ENCODE measurements at places on chromosomes 7 and 10.

DNA sequence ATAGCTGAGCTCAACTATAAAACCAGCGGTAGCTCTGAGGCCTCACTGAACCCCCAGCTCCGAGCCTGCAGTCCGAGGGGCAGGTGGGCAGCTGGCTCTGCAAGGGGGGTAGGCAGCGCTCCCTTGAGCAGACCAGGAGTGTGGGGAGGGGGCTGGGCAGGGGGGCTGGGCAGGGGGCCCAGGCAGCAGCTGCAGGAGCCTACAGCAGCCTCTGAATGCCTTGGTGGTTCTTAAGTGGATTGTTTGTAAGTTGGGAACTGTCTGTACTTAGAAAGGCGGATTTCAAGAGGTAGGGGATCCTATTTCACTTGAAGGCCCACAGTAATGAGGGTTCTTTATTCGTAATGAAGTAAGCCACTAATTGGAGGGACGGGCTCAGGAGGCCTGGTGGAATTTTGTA, 72.3 kb downstream of the ICA1 start:
- DNase-seq = peak; percentile 85

DNA sequence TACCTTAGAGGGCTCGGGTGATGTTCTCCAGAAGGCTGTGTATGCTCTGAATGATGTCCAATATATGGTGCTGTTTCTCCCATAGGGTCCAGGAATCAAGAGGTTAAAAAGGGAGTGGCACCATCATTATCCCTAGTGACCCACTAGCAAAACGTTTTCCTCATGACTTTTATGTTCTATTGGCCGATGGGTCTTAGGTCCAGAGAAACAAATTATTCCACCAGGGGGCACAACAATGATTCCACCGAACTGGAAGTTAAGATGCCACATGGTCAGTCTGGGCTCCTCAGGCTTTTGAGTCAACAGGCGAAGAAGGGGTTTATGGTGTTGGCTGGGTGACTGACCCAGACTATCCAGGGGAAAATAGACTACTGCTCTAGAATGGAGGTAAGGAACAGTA, 256.1 kb downstream of the COBL start:
- DNase-seq = no peak

- DNase-seq = no peak
These were observed 82.8 kb downstream of the VOPP1 start for GRCh38 chr7:55489552-55489951.

GRCh38 chr7:2711895-2712675, 24.1 kb downstream of the AMZ1 start:
- DNase-seq = no peak

- DNase-seq = no peak
These were observed 124.5 kb downstream of the UBE2H start for GRCh38 chr7:129828078-129828762.

DNA sequence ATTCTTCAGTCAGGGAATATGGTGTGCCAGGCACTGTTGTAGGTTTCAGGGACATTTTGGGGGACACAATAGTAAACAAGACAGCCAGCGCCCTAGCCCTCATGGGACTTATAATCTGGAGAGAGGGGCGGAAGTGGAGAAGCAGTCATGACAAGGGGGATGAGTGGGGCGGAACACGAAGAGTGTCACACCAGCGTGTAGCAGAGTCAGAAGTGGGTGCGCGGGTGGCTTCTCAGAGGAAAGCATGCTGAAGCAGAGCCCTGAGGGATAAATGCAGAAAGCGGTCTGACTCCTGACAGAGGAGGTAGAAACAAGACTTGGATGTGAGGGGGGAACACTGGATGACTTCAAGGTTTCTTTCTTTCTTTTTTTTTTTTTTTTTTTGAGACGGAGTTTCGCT, 160.3 kb upstream of the LYZL2 start:
- no peak for DNase-seq

- DNase-seq = no peak
These were observed 8.6 kb downstream of the TBATA start for GRCh38 chr10:70776455-70777005.

DNA sequence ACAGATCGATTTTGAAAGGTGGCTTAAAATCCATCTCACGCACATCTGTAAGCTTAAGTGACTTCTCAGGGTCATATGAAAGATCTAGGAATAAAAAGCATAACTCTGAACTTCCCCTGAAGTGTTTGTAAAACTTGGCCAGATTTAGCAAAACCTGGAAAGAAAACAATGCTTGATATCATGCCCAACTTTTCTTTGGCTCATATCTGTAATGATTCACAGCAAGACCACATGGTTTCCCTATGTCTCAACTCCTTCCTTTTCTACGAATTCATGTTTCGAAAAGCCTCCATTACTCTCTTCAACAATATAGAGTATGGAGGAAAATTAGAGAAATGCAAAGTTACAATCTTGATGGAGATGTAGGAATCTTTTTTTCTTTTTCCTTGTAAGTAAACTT, 20.1 kb upstream of the CABCOCO1 start:
- DNase-seq = no peak

DNA sequence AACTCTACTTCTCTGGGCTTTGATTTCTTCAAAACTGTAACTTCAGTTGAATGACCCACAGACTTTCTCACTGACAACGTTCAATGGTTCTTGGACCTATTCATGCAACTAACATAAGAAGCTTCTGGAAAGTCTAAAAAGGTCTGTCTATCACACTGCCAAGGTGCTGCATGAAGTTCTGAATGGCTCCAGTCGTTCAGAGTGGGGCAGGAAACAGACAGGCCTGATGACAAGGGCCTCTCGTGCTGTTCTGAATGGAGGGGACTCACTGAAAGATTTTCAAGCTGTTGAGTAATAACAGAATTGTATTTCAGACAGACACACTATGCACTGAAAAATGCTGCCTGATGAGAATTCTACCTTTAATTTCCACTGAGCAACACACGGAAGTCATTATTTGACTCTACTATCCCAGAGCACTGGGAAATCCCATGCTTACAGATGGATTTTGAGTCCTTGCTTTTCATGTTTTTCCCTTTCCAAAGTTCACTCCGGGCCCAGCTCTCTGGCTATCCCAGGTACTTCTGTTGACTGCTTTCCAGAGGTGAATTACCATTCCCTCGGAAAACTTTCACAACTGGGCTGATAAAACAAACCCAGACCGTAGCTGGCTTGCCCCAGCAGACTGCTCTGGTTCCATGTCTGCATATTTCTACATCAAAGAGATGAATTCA, 204.9 kb upstream of the FRMD4A start:
- no peak for DNase-seq

- peak; percentile 87 for DNase-seq
These were observed 189.9 kb upstream of the PDE1C start for GRCh38 chr7:32259931-32260596.

DNA sequence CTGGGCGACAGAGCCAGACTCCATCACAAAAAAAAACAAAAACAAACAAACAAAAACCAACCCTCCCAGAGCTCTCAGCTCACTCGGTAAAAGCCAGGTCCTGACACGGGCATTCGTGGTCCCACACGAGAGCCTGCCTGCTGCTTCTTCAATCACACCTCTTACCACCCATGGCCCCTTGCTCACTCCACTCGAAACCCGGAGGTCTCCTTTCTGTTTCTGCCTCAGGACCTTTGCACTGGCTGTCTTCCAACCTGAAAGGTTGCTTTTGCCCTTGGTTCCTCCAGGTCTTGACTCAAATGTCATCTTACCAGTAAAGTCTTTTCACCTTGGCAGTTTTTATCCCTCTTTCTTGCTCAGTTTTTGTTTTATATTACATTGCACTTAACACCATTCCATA, 169.6 kb downstream of the EVX1 start:
- no peak for DNase-seq

GRCh38 chr7:149050941-149051340, 22.6 kb upstream of the PDIA4 start:
- no peak for DNase-seq

DNA sequence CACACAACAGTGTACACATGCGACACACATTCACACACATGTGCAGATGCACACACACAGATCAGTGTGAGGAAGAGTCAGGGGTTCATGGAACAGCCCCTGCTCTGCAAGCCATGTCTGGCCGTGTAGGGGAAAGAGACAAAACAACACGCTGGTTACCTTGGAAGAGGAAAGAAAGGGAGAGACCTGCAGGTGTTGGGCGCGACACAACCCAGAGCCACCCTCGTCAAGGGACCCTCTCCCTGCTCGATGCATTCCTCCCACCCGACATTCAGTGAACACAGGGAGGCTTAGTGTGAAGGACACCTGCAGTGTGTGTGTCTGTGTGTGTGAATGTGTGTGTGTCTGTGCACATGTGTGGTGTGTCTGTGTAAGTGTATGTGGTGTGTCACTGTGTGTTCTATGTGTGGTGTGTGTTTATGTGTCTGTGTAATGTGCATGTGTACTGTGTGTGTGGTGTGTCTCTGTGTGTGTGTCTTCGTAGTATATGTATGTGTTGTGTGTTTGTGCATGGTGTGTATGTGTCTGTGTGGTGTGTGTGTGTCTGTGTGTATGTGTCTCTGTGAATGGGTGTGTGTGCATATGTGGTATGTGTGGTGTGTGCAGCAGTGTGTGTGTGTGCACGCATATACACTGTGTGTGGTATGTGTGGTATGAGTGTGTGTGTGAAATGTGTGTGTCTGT, 69.5 kb upstream of the PITRM1 start:
- DNase-seq = no peak

GRCh38 chr10:23343591-23344240, 881 bp downstream of the C10orf67 start:
- DNase-seq = peak; percentile 26

GRCh38 chr7:28106321-28106829, 74.2 kb downstream of the JAZF1 start:
- peak; percentile 92 for DNase-seq

- DNase-seq = no peak
These were observed 636.8 kb downstream of the ETV1 start for GRCh38 chr7:13352677-13353076.

- no peak for DNase-seq
These were observed 57.2 kb downstream of the AKR1E2 start for GRCh38 chr10:4883079-4883739.

DNA sequence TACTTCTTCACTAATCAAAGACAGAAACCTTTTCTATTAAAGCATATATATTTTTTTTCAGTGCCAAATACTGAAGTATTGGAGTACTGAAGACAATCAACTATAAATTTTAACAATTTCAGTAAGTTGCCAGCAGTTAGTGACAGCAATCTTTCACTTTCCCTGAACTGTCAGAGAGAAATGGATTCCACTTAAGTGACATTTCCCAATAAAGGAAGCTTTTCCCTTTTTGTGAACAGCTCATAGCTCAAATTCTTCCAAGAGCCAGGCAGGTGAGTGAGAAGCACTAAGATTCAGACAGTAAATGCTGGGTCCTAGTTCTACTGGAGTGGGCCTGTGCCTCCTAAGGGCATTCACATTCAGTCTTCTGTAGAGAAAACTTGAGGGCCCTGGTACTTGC, 142.0 kb downstream of the SRPK2 start:
- DNase-seq = no peak

DNA sequence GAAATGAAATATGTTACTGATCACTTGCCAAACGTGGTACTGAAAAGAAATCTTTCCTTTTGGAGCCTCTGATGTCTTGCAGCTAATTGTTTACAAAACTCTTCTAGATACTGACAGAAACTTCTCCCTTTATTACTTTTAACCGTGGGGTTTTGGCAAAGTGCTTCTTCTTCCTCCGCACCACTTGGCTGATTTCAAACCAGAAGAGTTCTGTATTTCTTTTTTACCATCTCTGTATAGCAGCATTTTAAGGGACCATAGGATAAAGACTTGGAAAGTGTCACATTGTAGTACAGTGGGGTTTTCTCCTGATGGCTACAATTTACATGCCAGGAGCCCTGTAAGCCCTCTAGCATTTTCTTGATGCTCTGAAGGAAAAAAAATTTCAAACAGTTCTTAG, 21.9 kb upstream of the CREB5 start:
- DNase-seq = no peak

DNA sequence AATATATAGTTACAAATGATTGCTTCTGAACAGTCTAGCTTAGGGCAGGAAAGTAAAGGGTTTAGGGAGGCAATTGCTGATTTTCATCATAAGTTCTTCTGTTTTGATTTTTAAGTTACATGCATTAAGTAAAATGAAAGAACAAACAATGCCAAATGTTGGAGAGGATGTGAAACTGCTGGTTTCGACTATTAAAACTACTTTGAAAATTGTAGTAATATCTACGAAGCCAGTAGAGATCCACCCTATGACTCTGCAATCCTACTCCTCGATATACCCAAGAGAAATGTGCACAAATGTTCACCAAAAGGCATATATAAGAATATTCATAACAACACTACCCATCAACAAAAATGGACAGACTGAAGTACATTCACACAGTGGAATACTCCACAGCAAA, 24.3 kb downstream of the PDZD8 start:
- DNase-seq = no peak

DNA sequence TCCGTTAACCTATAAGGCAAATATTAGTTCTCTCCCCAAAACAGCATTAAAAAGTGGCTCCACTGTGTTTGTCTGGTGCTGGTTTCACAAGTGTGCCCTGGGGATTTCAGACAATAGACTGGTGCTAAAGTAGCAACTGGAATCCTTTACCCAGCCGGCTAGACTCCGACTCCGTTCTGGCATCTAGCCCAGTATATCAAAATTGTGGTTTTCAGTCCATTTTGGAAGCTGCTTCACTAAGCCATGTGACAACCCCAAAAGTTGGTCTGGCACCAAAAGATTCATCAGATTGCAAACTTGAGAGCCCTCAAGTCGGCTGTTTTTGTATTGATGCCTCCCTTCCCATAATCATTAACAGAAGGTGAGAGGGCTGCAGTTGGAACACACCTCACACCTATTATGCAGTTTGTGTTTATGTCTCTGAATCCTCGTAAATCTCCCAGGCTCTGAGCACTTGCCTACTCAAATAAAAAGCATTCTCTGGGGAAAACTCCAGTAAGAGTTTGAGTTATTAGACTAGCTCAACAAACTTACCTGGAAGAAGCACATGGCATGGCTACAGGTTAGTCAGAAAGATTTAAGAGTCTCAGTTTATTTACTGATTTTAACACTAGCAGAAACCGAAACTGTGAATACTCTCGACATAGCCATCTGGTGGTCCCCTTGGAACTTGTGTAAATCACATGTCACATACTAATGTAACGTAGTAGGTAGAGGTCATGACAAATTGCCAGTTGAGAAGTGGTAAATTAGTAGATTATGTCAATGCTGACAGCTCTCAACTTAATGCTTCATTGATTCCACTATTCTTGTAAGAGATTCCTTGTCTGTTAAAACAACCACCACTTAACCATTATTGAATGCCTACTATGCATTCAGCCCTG, 14.8 kb upstream of the WNT16 start:
- peak; percentile 97 for DNase-seq

- no peak for DNase-seq
These were observed 42.0 kb upstream of the PTF1A start for GRCh38 chr10:23150091-23150490.

DNA sequence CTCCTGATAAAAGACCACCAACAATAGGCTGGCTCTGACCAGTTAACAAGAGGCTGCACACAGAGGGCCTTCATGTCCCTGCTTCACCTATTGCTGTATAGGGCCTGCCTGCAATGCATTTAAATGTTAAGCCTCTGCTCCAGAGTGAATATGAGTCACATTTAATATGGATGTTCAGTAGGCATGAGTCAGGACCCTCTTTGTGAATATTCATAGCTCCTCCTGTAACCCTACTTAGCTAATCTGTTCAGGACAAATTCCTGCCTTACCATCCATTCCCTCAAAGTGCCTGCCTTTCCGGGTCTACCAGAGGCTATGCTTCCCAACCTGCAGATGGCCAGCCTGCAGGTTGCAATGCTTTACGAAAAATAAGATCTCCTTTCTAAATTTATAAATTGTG, 32.5 kb downstream of the ARHGAP22 start:
- DNase-seq = no peak
